ENCODE measurements at places on chromosomes 13 and 19.

GRCh38 chr19:56966225-56966696, 125.7 kb upstream of the PEG3 start:
- no peak for DNase-seq

- DNase-seq = no peak
Measured at GRCh38 chr13:111139873-111140561, 24.9 kb downstream of the ARHGEF7 start.

GRCh38 chr13:60501236-60501635, 104.2 kb downstream of the TDRD3 start:
- no peak for DNase-seq

DNA sequence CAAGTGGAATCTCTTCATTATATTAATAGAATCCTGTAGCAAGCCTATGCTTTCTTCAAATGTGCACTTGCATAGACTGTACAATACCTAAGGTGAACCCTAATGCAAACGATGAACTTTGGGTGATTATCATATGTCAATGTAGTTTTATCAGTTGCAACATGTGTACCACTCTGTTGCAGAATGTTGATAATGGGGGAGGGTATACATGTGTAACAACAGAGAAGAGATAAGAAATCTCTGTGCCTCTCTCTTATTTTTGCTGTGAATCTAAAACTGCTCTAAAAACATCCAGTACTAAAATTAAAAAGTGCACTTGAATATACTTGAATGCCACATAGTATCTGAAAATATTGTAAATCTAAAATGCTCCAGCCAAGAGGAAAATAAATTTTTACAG, 820.8 kb upstream of the MIR17HG start:
- DNase-seq = no peak

GRCh38 chr13:100423375-100423774, 165.2 kb downstream of the GGACT start:
- DNase-seq = no peak

DNA sequence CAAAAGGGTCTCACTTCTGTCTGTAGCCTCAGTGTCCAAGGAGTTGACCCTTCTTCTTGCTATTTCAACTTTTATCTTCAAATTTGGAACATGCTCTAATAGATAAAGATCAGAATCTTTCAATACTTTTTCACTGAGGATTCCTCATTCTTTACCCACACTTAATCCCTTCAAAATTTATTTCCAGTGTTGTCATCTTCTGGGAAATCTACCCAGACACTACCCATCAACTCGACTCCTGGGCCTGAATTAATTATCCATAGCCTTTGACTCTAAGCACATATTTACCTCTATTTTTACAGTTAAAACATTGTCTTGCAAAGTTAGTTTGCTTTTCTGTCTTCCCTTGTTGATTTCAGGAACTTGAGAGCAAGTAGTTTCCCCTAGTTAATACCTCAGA, 1022.5 kb downstream of the PCDH9 start:
- DNase-seq = no peak

- no peak for DNase-seq
Measured at GRCh38 chr19:48731452-48731851, 9.0 kb downstream of the RASIP1 start.

GRCh38 chr13:23377983-23378632, 55.4 kb downstream of the SACS start:
- peak; percentile 65 for DNase-seq

GRCh38 chr19:31354799-31355664, 5.8 kb upstream of the TSHZ3 start:
- DNase-seq = no peak

DNA sequence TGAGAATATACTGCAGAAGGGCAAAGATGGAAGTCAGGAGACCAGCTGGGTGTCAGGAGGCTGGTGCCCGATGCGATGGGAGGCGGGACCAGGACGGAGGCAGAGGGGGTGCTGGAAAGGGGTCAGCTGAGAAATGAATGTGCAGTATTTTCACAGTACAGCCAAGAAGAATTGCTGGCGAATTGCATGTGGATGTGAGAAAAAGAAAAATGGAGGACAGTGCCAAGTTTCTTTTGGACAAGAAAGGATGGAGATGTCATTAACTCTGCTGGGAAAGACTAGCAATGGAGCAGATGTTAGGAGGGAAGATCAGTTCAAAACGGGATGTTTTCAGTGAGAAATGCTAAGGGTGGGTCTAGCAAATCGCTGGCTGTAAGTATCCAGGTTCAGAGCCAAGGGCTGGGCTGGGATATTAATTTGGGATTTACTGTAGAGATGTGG, 7.0 kb downstream of the CRYL1 start:
- no peak for DNase-seq

- no peak for DNase-seq
Measured at GRCh38 chr13:20699715-20700114, 3.8 kb upstream of the IL17D start.

- DNase-seq = no peak
Measured at GRCh38 chr13:104256701-104257100, 1190.5 kb upstream of the SLC10A2 start.

- no peak for DNase-seq
Measured at GRCh38 chr13:98344392-98344791, 167.3 kb upstream of the RNF113B start.

GRCh38 chr13:106565127-106565775, 2.7 kb downstream of the ARGLU1 start:
- DNase-seq = no peak

- no peak for DNase-seq
Measured at GRCh38 chr19:45136507-45137178, 24.1 kb downstream of the NKPD1 start.

GRCh38 chr19:54481326-54481930, 8.3 kb upstream of the CDC42EP5 start:
- peak; percentile 30 for DNase-seq

GRCh38 chr13:28012896-28013295, 24.4 kb upstream of the URAD start:
- DNase-seq = no peak

GRCh38 chr13:51025245-51025905, 85.7 kb downstream of the C13orf42 start:
- no peak for DNase-seq

GRCh38 chr19:35513628-35514281, at the start of gene DMKN:
DMKN (minus strand) TSS chr19:35513649; CDS start chr19:35513475, 174 bp downstream.
- DNase-seq = no peak

GRCh38 chr13:82627183-82627582, 1255.1 kb downstream of the SLITRK1 start:
- DNase-seq = no peak

GRCh38 chr13:31996601-31997000, 35.0 kb upstream of the FRY start:
- no peak for DNase-seq

DNA sequence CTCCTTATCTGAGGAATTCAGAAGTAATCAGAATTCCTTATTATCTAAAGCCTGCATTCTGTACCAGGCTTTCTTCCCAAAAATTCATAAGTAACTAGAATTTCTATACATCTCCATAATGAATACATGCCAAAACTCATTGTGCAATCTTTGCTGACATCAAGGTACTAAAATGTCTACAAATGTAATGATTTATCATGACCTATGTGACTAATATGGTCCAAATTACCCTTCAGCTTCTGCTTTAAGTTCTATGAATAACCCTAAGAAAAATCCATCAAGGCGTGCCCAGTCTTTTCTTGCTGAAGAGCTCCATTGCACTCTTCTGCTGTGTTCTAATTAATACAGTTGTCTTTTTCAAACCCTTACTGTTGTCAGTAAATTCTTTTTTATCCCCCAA, 58.5 kb upstream of the SLITRK1 start:
- DNase-seq = no peak

- DNase-seq = no peak
Measured at GRCh38 chr13:43830497-43830881, 43.7 kb upstream of the ENOX1 start.

GRCh38 chr19:13748169-13748828, 16.0 kb upstream of the MRI1 start:
- DNase-seq = peak; percentile 27

- DNase-seq = no peak
Measured at GRCh38 chr13:111119966-111120365, 4.9 kb downstream of the ARHGEF7 start.

GRCh38 chr13:100365680-100366079, 222.9 kb downstream of the GGACT start:
- peak; percentile 55 for DNase-seq

- no peak for DNase-seq
Measured at GRCh38 chr19:43584484-43584883, 8.9 kb downstream of the PINLYP start.

DNA sequence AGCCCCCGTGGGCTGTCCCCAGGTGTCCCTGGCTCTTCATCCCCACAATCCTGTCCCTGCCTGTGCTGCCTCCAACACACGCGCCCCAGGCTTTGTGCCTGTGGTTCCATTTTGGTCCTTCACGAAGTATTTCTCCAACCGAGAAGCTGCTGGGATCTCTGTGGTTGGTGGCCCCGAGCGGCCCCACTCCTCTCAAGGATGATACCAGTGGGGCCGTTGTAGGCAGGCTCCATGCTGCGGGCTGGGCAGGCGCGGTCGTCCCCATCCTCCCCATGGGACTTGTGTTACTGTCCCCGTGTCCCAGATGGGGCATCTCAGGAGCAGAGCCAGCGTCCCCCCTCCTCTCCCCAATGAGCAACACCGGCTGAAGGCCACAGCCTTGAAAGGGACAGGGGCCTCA, 3.7 kb upstream of the ZNF554 start:
- no peak for DNase-seq

Data from activated CD4-positive, alpha-beta T cell treated with anti-CD3 and anti-CD28 coated beads, Interleukin-2, Interleukin-4, amounts not matched to agents 100 ng/mL and 50 ng/mL, durations not matched to agents 16 hours and 8 hours (primary cell).